Liver (tissue), 10 donors: ENCODE measurements at places on chromosomes 1 and 21. TPM values are rescaled to one million over a fixed set of nuclear protein-coding genes. Genes with fewer than 3 reads are reported as not detected.

The CIART gene
- polyA plus RNA-seq: 2.0 TPM

- H3K27ac ChIP-seq: no peak overlapping the region
- H3K36me3 ChIP-seq: no peaks in the 10 kb centered on the region
- no peak for DNase-seq
- H3K4me1 ChIP-seq: no peaks in the 10 kb centered on the region
- no peak overlapping the region for H3K4me3 ChIP-seq
These were observed 135.7 kb downstream of the PCP4 start for GRCh38 chr21:40002978-40003377.

The OR2L8 gene
- polyA plus RNA-seq: not detected

The C2CD2 gene
- polyA plus RNA-seq: 2.9 TPM

- H3K4me3 ChIP-seq: no peak overlapping the region
- H3K27me3 ChIP-seq: no peaks in the 10 kb centered on the region
- peaks cover 20% of the 10 kb centered on the region for H3K4me1 ChIP-seq
- H3K36me3 ChIP-seq: no peaks in the 10 kb centered on the region
These were observed 41.0 kb upstream of the RASAL2 start for GRCh38 chr1:178052650-178053461.

- DNase-seq: no peak
- no peaks in the 10 kb centered on the region for H3K27me3 ChIP-seq
- no peak overlapping the region for H3K27ac ChIP-seq
These were observed 38.4 kb downstream of the NFASC start for GRCh38 chr1:204909109-204909508.

DNA sequence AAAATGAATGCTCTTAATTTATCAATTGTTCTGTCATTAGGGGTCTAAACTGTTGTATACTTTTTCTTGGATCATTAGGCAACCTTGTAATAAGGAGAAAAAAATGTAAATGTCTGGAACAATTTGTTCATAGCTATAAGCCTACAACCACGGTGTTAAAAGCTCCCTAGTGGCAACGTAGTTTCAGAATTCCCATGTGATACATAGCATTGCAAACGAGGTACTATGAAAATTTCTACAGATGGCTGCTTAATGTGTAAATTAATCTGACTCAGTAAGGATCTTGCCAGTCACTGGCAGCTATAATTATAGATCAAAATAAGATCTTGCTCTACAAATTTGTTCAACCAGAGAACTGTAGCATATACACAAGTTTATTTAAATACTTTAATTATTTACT is 304.1 kb upstream of the ADGRL4 start:
- H3K27ac ChIP-seq: no peak overlapping the region
- H3K4me3 ChIP-seq: no peak overlapping the region
- no peaks in the 10 kb centered on the region for H3K36me3 ChIP-seq

The CAMK1G gene
- 0.14 TPM for polyA plus RNA-seq

GRCh38 chr1:90357995-90358394 is 359.1 kb downstream of the BARHL2 start:
- no peak overlapping the region for H3K27ac ChIP-seq
- no peaks in the 10 kb centered on the region for H3K4me1 ChIP-seq
- no peak for DNase-seq
- no peaks in the 10 kb centered on the region for H3K27me3 ChIP-seq
- no peak overlapping the region for H3K4me3 ChIP-seq

DNA sequence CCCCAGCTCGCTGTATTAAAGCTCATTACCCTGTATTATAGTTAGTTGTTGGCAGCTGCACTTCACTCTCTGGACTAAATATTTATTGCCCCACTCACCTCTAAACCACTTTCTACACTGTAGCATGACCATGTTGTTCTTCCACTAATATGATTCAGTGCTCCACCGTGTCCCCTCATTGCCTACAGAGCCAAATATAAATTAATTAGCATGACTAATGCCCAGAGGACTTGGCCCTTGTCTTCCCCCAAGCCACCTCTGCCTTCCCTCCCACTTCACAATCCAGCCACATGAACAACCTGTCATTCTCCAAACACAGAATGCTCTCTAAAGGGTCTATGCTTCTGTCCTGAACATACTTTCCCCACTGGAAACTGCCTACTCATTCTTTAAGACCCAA is 276.5 kb downstream of the PLPP3 start:
- H3K27ac ChIP-seq: no peak overlapping the region
- H3K27me3 ChIP-seq: no peaks in the 10 kb centered on the region
- H3K4me3 ChIP-seq: no peak overlapping the region
- H3K4me1 ChIP-seq: no peaks in the 10 kb centered on the region
- DNase-seq: no peak

DNA sequence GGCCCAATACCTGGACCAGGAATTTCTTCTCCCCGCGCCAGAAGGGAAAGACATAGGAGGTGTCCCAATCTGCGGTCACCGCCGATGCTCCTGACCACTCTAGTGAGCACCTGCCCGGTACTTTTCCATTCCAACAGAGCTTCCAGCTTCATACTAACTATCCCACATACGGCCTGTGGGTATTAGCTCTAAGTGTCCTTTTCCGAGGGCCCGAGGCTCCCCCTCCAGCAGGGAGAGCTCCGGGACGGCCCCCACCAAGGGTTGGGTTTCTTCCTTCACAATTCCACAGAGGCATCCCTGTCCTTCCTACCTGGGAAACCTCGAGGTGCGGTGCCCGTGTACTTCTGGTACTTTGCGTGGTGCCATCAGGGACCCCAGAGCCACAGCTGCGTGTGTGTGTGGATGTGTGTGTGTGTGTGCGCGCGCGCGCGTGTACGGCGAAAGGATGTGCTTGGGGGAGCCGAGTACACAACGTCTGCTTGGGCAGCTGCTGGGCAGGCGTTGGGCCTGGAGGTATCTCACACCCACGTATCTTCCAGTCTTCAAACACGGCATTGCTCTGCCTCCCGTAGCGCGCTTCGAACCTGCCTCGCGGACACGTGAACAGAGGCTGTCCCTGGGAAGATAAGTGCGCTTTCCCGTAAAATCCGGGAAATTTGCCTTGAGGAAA is 2.4 kb upstream of the SIM2 start:
- H3K4me3 ChIP-seq: no peak overlapping the region
- peaks cover 30% of the 10 kb centered on the region for H3K4me1 ChIP-seq
- no peak for DNase-seq
- H3K36me3 ChIP-seq: no peaks in the 10 kb centered on the region
- peaks cover 37% of the 10 kb centered on the region for H3K27me3 ChIP-seq
- no peak overlapping the region for H3K27ac ChIP-seq

DNA sequence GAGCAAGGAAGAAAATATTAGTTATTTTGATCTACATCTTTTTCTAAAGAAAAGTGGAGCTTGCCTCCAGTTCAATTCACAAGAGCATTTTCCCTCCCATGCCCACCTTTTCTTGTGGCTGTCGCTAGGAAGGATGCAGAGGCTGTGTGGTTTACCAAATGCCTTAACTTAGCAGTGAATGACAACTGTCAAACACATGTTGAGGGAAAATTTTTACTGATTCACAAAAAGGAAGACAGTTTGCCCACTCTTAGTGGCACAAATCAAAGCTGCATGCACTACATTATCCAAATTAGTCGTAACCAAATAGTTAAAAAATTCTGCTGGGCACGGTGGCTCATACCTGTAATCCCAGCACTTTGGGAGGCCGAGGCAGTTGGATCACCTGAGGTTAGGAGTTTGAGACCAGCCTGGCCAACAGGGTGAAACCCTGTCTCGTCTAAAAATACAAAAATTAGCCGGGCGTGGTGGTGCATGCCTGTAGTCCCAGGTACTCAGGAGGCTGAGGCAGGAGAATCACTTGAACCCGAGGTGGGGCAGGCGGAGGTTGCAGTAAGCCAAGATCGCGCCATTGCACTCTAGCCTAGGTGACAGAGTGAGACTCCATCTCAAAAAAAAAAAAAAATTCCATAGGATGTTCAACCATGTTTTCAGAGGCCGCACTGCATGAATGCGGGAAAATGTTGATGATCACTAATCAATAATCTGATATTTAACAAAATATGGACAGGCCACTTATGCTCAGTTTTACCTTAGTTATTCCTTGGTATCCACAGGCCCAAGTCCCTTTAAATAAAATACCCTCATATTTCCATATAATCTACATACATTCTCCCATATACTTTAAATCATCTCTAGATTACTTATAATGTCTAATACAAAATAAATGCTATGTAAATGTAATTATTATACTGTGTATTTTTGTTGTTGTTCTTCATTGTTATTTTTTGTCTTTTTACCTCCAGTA is 9.0 kb downstream of the COX20 start:
- H3K4me1 ChIP-seq: peaks cover 8% of the 10 kb centered on the region
- H3K27ac ChIP-seq: no peak overlapping the region
- no peak overlapping the region for H3K4me3 ChIP-seq
- H3K36me3 ChIP-seq: peaks cover 49% of the 10 kb centered on the region
- DNase-seq: no peak
- H3K27me3 ChIP-seq: no peaks in the 10 kb centered on the region

DNA sequence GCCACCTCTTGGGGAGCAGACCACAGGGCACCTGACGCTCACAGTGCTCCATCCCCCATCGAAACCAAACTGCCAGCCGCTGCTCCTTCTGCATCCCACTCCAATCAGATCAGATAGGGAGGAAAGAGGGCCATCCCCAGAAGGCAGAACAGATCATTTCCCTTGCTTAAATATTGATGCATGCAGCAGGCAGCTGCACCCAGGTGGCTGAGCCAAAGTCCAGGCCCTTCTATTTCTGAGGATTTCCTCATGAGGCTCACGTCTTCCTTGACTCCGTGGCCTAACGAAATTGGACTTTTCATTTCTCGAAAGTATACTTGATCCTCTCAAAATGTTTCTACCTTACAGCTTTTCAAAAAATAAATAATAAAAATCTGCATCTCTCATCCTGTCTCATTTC is 239.2 kb downstream of the ATG4C start:
- no peaks in the 10 kb centered on the region for H3K4me1 ChIP-seq
- no peak overlapping the region for H3K27ac ChIP-seq
- no peaks in the 10 kb centered on the region for H3K36me3 ChIP-seq
- H3K4me3 ChIP-seq: no peak overlapping the region
- no peak for DNase-seq

The TEDDM1 gene
- 0.08 TPM for polyA plus RNA-seq

The CELA2B gene
- polyA plus RNA-seq: not detected

GRCh38 chr1:209531549-209531948 is 52.0 kb upstream of the CAMK1G start:
- peaks cover 12% of the 10 kb centered on the region for H3K4me1 ChIP-seq
- no peak for DNase-seq
- no peak overlapping the region for H3K4me3 ChIP-seq
- H3K27ac ChIP-seq: no peak overlapping the region
- no peaks in the 10 kb centered on the region for H3K27me3 ChIP-seq

GRCh38 chr1:118564961-118565703 is 380.1 kb upstream of the SPAG17 start:
- no peak for DNase-seq
- no peaks in the 10 kb centered on the region for H3K27me3 ChIP-seq

The LCE1D gene
- polyA plus RNA-seq: not detected

DNA sequence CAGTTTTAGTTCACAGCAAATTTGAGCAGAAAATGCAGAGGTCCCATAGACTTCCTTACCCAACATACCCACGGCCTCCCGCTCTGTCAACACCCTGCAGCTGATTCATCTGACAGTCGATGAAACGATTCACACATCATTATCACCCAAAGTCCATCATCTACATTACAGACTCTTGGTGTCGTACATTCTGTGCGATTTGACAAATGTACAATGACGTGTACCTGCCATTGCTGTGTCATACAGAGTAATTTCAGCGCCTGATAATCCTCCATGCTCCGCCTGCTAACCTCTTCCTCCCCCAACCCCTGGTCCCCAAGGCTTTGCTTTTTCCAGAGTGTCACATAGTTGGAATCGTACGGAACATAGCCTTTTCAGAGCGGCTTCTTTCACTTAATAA is 94.7 kb upstream of the SLC25A33 start:
- H3K27ac ChIP-seq: no peak overlapping the region
- peaks cover 17% of the 10 kb centered on the region for H3K4me1 ChIP-seq
- no peak overlapping the region for H3K4me3 ChIP-seq

The ATP1A4 gene
- polyA plus RNA-seq: not detected

- DNase-seq: no peak
- H3K27ac ChIP-seq: no peak overlapping the region
- no peaks in the 10 kb centered on the region for H3K36me3 ChIP-seq
- H3K4me1 ChIP-seq: no peaks in the 10 kb centered on the region
- H3K4me3 ChIP-seq: no peak overlapping the region
These were observed 76.3 kb downstream of the ZP4 start for GRCh38 chr1:237814319-237814924.

GRCh38 chr1:145871994-145872924 is 13.4 kb upstream of the PIAS3 start:
- no peaks in the 10 kb centered on the region for H3K36me3 ChIP-seq
- H3K27me3 ChIP-seq: no peaks in the 10 kb centered on the region
- H3K4me3 ChIP-seq: peak overlapping the region; percentile 77
- peak overlapping the region; percentile 29 for H3K27ac ChIP-seq
- H3K4me1 ChIP-seq: peaks cover 6% of the 10 kb centered on the region
- no peak for DNase-seq

DNA sequence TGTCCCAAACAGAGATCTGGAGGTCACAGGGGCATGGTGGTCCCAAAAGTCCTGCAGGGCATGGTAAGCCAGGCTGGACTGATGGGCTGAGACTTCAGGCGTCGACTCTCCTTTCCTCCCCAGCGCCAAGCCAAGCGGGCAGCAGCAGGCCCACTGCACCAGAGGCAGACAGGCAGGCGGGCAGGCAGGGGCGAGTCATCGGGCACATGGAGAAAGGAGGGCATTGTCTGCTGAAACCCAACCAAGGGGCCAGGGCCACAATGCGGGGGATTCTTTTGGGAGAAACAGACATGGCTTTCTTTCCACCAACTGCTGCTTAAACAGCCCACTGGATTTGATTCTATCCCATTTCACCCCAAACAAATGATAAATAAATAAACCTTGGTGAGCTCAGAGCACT is 46.2 kb downstream of the TRABD2B start:
- H3K4me1 ChIP-seq: peaks cover 6% of the 10 kb centered on the region
- no peaks in the 10 kb centered on the region for H3K27me3 ChIP-seq
- no peak for DNase-seq
- H3K27ac ChIP-seq: no peak overlapping the region

- peak; percentile 47 for DNase-seq
- no peaks in the 10 kb centered on the region for H3K36me3 ChIP-seq
- peaks cover 7% of the 10 kb centered on the region for H3K4me1 ChIP-seq
- H3K27ac ChIP-seq: no peak overlapping the region
- H3K27me3 ChIP-seq: no peaks in the 10 kb centered on the region
These were observed 2.8 kb upstream of the SLC2A1 start for GRCh38 chr1:42961312-42962091.

DNA sequence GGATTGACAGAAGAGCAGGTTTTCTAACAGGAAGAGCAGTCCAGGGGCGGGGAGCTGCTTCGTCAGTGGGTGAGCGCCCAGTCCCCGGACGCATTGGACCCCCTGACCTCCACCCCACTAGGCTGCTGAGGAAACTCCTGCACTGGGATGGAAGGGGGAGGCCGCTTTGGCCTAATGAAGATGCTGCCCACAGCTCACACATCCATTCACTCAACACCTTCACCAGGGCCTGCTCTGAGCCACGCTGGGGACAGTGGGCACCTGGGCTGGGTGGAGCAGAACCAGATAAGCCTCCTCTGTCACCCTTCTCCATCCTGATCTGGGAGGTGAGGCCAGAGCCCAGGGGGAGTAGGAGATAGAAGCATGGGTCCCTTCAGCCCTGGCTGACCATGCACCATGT is 13.3 kb downstream of the LRP8 start:
- H3K4me3 ChIP-seq: no peak overlapping the region
- no peak overlapping the region for H3K27ac ChIP-seq
- H3K36me3 ChIP-seq: no peaks in the 10 kb centered on the region

The PDE4B gene
- 1.9 TPM for polyA plus RNA-seq
